ENCODE measurements at places on chromosomes 2 and 18. TPM values are rescaled to one million over a fixed set of nuclear protein-coding genes. Genes with fewer than 3 reads are reported as not detected.

Gene PKP4
- total RNA-seq, result 29.0 TPM

Gene CHMP1B
- total RNA-seq, result 48.5 TPM

Gene GKN1
- total RNA-seq, result 0.73 TPM

Gene DHRS9
- total RNA-seq, result 3.2 TPM

Gene NMUR1
- total RNA-seq, result not detected

Data from A549 treated with CpdA at 1 μM for 4 hours (cell line).